ENCODE measurements at places on chromosomes 13 and 19.

DNA sequence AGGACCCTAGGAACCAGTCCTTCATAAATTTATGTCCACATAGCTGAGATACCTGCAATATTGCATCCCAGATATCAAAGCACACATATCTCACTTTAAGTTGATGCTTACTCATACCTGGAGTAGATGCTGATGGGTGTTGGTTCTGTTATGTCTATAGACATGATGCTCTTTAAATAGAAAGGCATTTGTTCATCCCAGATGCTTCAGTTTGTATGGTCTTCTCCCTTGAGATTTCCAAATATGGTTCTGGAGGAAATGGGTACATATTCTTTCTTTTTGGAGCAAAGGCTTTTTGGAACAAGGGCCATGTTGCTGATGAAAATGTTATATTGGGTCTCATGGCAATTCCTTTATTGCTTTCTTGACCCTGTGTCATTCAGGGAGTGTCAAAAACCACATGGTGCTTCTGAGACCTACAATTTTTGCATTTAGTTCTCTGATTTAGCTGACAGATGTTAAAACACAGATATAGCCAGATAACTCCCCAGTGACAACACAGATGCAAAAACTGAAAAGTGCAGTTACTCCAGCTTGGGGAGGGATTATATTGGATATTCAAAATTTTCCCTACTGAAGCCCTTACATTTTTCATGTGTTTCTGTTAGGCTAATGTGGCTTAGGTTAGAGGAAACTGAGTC lies 211.4 kb downstream of the KCNRG start:
- DNase-seq = no peak

GRCh38 chr13:51287758-51288157 lies 51.7 kb upstream of the SERPINE3 start:
- no peak for DNase-seq

GRCh38 chr13:94122300-94122915 lies 357.1 kb downstream of the DCT start:
- DNase-seq = no peak

GRCh38 chr13:110475117-110475516 lies 86.4 kb downstream of the RAB20 start:
- DNase-seq = no peak

DNA sequence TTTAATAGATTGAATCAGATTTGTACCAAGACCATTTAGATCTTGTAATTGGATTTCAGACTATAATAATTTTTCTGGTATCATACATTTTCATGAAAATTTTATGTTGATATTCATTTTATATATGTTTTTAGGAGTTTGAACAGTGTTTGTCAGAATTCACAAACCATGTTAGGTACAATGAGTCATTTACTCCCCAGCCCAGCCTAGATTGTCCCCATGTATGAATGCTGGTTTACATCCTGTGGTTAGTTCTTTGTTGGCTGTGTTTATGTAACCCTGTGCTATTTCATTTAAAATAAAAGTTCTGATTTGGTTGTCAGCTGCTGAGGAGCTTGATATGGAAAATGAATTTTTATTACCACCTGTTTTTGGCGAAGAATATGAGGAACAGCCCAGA lies 96.7 kb downstream of the GJA3 start:
- no peak for DNase-seq

DNA sequence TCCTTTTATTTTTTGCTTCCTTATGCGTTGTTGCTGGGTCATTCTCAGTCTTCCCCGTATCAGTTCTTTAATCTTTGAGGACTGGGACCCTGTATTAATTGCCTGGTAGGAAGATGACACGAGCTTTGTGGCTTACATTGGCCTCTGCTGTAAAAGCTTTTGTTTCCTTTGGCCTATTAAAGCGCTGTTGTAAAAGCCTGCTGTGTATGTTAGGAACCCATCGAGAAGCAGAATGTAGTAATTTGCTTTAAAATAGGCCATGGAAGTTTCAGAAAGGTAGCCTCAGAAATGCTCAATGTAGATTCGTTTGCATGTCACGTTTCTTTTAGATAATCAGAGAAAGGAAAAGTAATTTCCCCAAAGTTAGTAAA lies 257.5 kb upstream of the STARD13 start:
- no peak for DNase-seq

- DNase-seq = no peak
Measured at GRCh38 chr13:109700176-109700575, 86.2 kb downstream of the IRS2 start.

GRCh38 chr13:57857945-57858344 lies 226.4 kb downstream of the PCDH17 start:
- no peak for DNase-seq

DNA sequence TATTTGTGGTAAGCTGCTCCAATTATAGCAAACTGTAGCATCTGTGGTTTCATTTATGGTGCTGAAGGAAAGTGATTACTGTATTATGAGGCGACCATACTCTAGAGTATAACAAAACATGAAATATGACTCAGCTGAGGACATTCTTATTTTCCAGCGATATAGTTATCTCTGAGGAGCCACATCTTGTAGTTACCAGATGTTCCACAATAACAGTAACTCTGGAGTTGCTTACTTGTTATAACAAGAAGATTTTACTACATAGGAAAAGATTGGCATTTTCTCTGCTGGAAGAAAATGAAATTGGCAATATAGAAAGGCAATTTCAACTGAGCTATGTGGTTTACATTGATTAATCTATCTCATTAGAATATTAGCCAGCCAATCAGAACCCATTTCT lies 1634.2 kb downstream of the PCDH9 start:
- DNase-seq = no peak

- DNase-seq = no peak
Measured at GRCh38 chr13:94053986-94054593, 425.4 kb downstream of the DCT start.

DNA sequence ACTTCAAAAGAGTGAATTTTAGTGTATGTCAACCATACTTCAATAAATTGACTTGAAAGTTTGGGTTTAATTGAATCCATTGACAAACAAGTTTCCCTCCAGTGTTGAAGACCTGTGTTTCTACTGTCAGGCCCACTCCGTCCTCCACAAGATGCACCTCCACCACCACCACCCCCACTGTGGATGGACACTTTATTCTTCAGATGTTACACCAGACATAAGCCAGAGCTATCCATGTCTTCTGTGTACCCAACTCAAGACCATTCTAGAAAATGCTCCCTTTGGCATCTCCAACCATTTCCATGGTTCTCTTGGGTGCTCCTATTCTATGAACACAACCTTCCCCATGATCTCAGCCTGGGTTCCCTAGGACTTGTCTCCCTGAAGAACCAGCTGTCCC lies 207.0 kb downstream of the COL4A1 start:
- no peak for DNase-seq

GRCh38 chr13:22220151-22221135 lies 549.6 kb downstream of the FGF9 start:
- DNase-seq = no peak

DNA sequence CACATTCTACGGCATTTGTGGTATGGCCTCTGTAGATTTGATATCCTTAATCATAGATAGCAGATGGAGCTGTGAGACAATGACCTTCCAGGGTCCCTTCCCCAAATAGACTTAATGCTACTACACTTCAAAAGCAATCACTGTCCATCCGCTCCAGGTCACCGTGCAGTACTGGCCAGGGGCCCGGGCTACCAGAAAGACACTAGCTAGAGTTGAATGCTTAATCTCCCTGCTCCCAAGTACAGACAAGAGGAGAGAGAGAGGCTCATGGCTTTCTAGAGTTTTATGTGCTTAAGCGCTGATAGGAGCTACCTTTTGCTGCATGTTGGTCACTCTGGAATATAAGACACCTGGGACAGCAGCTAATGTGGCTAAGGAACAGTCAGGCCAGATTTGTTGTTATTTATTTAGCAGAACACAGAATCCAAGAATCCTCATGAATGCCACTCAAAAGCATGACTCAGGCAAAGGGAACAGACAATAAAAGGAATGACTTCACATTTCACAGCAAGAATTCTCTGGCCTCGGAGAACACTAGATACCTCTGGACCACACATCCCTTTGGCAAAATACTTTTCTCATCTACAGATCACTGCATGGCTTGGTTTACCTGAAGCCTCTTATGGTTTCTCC lies 165.0 kb downstream of the LACC1 start:
- DNase-seq = no peak

GRCh38 chr13:51612867-51613266 lies 28.6 kb downstream of the WDFY2 start:
- DNase-seq = no peak

All from central memory CD4-positive, alpha-beta T cell (primary cell).